ENCODE measurements at places on chromosomes 6 and 20.
A peak's percentile ranks its signal among the peaks of the same experiment; 100 is the strongest.

DNA sequence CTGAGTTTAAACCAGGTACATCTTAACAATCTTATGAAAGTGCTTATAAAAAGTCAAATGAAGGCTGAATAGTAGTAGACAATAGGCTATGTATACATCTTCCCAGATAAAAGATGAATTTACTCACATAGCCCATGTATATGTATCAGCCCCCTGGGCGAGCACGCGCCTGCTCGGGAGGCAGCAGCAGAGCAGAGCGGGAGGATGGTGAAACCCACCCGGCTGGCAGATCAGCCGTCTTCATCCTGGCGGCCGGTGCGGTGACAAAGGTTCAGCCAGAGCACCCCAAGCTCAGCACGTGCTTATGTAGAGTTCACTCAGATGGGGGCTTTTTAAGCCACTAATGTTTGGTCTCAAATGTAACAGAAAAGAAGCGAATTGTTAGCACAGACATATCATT is 184.8 kb downstream of the KIF6 start:
- DNase-seq: no peak

- DNase-seq: no peak
These were observed 106.3 kb downstream of the ZDHHC14 start for GRCh38 chr6:157487110-157487773.

GRCh38 chr20:366041-366718 is 14.4 kb upstream of the TRIB3 start:
- peak; percentile 58 for DNase-seq

DNA sequence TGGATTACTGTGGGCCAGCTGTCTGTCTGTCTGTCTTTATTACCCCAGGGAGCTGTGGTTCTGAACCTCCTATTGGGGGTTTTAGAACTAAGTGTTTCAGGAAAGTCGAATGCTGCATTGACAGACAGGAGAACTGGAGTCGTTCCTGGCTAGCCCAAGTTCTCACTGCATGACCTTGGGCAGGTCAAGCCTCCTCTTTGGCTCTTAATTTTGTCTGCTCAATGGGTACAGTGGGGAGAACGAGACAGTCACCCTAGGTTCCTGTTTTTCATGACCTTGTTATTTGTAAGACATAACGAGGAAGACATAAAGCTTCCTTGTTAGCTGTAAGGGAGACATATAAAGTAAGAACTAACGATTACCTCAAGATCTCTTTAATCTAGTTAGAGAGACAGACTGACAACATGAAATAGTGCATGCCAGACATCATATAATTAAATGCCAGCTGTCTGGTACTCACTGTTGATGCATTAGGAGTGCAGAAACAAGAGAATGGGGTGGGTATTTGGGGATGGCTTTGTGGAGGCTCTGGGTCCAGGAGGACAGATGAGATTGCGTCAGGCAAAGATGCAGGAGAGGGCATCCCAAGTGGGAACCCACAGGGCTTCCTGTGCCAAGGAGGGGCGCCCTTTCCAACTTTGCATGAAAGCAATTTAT is 3.7 kb upstream of the CCDC167 start:
- DNase-seq: no peak

DNA sequence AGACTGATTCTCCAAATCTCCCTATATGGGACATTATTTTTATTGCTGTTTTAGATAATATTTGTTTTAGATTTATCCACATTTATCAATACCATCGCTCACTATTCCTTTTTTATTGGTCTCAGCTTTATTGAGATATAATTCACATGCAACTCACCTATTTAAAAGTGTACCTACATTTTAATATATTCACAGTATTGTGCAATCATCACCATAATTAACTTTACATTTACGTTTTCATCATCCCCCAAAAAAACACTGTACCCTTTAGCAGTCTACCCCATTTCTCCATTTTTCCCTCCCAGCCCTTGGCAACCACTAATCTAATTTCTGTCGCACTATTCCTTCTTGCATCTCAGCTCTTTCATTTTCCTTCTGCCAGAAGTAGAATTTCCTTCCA is 110.8 kb upstream of the HDAC2 start:
- no peak for DNase-seq

GRCh38 chr20:3994125-3994524 is 21.2 kb downstream of the RNF24 start:
- no peak for DNase-seq

- DNase-seq: no peak
These were observed 54.8 kb downstream of the TNFRSF21 start for GRCh38 chr6:47254906-47255305.

GRCh38 chr20:46260480-46260879 is 47.8 kb downstream of the CDH22 start:
- DNase-seq: no peak

DNA sequence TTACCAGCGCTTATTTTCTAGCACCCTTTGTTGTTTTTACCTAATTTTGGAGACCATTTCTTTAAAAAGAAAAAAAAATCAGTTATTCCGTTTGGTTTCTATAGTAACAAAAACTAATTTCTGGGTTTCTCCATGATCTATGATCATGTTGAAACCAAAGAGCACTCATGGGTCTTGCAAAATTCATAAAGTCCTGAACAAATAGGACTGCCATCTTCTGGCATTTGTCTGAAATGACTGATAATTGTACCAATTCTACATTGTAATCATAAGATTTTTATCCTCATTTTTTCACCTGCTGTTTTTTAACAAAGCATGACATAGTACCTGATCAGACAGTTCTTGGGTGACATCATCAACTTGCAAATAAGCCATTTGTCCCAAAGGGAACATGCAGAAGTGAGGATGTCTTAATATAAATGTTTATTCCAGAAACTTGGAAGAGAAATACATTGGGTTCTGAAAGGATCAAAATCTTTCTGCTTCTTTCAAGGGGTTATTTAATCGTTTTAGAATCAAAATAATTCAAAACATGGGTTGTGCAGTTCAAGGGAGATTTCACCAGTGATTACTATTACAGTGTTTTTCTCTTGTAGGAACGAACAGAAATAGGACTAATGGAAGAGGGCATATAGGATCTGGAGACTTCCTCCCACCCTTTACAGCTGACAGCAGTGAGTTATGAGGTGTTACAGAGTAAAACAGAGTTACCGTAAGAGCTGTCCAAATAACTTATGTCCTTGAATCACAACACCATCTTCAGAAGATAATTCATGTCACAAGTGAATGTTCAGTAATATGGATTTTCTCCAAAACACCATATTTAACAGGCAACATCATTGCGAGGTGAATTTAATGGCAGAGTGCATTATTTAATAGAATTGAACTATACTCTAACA is 87.1 kb upstream of the GJE1 start:
- DNase-seq: no peak

DNA sequence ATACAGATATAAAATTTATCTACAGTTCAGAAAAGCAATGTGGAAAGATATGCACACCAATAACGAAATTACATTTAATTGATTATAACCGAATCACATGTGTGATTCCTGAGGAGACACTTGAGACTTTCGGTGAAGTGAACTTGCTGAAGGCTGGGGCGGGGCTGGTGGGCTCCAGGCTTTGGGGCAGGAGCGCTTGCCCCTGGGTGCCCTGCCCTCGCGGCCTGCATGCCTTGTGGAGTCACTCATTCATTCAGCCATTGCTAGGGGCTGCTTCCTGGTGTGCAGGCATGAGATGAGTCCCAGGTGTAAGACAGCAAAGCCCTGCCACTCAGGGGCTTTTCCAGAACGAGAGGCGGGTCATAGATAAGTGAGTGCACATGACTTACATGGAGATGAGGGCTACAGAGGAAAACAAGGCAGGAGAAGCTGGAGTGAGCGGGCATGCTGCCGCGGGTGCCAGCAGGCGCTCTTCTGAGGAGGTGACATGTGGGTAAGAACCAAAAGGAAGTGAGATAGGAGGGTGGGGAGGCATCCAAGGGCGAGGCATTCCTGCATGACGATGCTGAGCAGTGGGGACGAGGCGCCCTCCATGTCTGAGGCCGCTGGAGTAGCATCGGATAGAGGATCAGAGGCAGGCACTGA is 88.7 kb downstream of the BMP7 start:
- DNase-seq: no peak

DNA sequence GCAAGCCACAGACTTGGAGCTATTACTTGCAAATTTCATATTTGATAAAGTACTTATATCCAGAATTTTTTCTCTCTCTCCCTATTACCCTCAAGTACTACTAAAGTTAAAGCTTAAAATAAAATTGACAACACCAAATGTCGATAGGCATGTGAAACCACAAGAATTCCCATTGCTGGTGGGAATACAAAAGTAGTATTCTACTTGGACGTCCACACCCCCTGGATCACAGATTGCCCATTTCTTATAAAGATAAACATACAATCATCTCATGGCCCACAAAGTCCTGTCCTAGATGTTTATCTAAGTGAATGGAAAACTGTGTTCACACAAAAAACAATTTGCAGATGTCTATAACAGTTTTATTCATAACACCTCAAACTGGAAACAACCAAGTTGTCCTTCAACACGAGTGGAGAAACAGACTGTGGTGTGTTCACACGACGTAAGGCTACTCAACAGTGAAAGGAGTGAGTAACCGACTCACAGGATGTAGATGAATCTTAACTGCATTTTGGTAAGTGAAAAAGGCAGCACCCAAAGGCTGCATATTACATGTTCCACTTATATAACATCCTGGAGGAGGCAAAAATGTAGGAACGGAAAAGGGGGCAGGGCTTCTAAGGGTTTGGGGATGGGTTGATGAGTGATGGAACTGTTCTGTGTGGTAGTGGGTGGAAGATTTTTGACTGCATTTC is 297.4 kb downstream of the THBS2 start:
- DNase-seq: no peak

- no peak for DNase-seq
These were observed 51.0 kb upstream of the CLDN20 start for GRCh38 chr6:155212616-155213380.

DNA sequence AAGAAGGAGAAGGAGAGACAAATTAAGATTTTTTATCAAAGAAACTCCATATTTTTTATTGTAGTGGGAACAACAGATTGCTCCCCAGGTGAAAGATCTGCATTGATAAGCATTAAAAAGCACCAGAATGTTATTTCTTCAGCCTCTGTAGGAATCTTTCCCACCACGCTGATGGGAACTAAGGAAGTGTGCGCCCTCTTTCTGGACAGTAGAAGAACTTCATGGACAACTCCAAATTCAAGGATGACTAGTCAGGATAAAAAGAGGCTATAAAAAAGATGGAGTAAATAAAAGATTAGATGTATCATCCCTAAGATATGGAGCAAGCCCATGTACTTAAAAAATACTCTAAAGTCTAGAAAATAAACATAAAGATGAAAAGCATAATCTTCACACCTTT is 45.8 kb upstream of the PAK5 start:
- no peak for DNase-seq

GRCh38 chr6:31559958-31560696 is 12.0 kb upstream of the LTA start:
- peak; percentile 37 for DNase-seq

DNA sequence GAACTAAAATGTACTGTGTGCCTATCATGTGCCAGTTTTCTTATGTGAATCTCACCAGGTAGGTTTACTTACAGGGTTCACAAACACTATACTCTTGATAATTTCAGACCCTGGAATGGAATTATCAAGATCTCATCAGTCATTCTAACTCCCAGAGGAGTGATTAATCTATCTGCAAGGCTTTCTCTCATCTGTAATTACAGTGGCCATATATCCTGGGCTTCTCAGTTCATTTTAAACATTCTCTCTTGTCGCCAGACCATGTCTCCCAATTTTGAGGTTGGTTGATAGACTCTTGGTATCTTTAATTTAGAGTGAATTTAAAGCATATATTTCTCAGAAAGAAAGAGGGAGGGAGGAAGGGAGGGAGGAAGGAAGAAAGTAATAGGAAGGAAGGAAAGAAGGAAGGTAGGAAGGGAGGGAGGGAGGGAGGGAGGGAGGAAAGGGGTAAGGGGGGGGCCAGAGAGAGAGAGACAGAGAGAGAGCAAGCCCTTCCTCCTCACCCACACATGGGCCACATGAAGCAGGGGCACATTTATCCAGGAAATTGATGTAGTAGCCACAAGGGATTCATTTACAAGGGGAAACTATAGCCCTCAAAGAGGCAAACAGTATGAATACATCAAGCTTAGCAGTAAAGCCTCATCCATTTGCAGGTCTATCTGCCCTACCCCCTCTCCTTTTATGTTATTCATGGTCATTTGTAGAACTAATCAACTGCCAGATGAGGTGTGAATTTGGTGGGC is 25.8 kb upstream of the NRSN1 start:
- no peak for DNase-seq

- no peak for DNase-seq
These were observed 293.5 kb downstream of the CENPW start for GRCh38 chr6:126633373-126633772.

GRCh38 chr20:59160389-59161115 is 3.1 kb upstream of the ZNF831 start:
- DNase-seq: no peak

- DNase-seq: no peak
These were observed 59.8 kb upstream of the DEK start for GRCh38 chr6:18323935-18324705.

DNA sequence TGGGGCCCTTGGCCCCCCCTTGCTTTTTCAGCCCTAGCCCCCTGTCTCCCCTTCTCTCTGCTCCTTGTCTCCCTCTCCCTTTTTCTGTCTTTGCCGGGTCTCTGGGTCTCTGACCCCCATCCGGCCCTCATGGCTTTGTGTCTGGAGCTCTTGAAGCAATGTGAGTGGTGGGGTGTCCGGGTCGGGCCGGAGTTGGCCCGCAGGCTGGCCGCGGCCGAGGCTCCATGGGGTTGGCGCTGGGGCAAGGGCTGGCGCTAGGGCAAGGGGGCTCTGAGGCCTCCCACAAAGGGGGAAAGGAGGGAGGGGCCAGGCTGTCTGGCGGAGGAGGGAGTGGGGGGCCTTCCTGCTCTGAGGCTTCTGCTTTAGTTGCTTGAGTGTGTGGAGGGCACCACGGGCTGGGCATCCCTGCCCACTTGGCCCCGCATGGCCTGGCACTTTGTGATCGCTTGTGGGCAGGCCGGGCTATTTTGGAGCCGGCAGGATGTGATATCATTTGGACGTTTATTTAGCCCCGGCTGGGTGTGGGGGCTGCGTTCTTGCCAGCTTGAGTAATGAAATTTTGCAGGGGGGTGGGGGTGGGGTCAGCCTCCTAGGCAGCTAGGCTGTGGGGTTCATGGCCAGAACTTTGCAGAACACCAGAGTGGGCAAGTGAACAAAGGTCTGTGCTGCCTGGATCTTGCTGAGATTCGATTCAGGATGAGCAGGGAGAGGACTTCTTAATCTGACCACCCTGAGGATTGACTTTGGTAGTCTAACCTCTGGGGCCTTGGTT is 78.7 kb upstream of the MYL9 start:
- peak; percentile 48 for DNase-seq

DNA sequence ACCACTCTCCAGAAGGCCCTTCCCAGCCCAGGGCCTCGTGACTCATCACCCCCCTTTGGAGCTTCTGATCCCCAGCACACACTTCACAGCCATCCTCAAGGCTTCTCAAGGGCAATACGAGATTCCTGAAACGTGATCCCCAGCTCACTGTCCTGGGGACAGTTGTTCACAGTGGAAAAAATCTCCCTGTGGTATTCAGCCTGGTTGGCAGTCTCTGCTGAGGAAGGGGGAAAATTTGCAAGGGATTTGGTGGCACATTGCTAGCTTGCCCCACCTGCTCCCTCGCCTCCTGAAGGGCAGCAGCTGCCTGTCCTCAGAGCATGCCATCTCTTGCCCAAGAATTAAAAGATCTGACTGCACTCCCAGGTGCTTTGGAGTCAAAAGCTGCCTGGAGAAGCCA is 20.7 kb upstream of the PKHD1 start:
- DNase-seq: no peak

All from mucosa of gallbladder (tissue), 1 donor.